ENCODE measurements at places on chromosomes 12 and 14.

DNA sequence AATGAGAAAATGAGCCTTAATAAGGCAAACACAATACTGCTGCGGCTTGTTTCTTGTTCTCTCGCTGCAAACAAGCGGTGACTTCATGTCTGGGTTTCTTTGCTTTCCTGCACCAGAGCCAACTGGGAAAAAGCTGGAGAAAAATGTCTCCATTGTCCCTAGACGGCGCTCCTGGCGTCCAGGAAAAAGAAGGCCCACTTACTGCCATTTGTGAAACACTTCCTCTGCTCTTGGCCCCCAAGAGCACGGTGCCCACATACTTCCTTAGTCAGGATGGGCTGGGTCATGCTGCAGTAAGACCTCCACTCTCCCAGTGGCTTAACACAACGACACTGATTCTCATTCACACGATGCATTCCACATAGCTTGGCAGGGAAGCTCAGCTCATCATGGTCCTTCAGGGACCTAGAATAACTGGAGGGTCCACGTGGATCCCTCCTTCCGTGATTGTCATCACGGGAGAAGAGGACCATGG, 86.0 kb upstream of the BCL11B start:
- DNase-seq = no peak

- no peak for DNase-seq
These were observed 55.9 kb downstream of the TMCC3 start for GRCh38 chr12:94594443-94594825.

GRCh38 chr12:85448548-85449139, 168.6 kb downstream of the ALX1 start:
- DNase-seq = no peak

DNA sequence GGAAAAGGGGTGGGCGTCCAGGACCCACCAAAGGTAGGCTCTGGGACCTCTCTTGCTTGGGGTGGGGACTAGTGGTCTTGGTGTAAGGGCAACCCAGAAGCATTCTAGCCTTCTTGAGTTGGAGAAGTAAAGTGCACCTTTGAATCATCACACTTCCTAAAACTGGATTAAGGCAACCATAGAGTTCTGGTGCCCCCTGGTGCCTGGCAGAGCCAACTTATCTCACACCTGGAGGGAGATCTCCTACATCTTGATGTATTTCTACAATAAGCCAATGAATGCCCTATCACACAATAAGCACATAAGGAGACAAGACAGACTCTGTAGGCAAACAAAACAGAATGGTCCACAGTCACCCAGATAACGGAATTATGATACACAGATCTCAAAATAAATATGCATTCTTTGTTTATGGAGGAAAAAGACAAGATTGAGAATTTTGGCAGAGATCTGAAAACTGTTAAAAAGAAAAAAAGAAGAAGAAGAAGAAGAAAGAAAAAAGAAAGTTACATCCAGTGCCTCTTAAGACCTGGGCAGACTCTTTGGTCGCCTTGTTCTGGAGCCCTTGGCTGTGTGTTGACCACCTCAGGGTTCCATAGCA, 95.9 kb upstream of the PPP2R5C start:
- peak; percentile 24 for DNase-seq

DNA sequence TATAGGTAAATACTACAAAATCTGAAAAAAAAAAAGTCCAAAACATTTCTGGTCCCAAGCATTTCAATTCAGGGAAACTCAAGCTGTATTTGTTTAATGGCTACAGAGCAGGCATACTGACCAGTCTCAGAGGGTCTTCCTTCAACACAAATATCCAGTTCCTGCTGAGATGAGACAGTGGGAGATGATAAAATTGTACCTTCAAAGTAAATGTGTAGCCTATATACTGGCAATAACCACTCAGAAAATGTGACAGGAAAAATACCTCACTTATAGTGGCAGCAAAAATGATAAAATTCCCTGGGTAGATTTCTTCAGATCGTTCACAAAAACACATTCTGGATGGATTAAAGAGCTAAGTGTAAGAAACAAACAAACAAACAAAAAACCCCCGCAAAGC, 102.0 kb upstream of the FUT8 start:
- no peak for DNase-seq

GRCh38 chr12:109731806-109732205, 18.2 kb downstream of the FAM222A start:
- DNase-seq = no peak

GRCh38 chr12:54058128-54058768, 4.6 kb downstream of the HOXC4 start:
- no peak for DNase-seq

DNA sequence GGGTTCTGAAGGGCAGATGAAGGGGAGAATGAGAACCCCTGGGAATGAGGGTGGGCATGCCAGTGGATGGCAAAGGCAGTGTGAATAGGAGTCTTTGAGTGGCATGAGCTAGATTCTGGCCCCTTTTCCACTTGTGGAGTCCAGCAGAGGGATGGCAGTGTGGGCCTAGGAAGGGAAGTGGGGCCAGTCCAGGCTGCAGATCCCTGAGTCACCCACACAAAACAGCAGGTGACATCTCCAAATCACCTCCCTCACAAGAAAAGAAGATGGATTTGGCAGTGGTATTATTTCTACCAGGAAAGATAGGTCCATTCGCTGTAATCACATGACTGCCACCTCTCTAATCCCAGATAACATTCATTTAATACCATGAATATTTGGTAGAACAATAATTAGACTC, 151.3 kb downstream of the TTC7B start:
- no peak for DNase-seq

DNA sequence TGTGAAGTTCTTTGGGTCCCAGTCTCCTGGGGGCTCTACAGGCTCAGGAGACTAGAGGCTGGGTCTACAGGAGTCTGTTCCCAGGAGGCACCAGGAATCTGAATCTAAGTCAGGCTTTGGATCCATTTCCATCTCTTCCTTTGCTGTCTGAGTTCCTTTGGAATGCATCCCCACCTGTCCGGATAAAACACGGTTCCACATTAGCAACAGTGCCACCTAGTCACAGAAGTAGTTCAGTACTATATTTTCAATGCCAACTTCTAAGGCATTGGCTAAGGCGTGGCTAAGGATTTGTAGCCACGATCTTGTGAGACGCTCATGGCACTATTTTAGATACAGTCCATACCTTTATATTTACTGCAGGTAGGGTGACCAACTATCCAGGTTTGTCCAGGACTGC, 15.1 kb downstream of the ZC2HC1C start:
- no peak for DNase-seq

- no peak for DNase-seq
These were observed 268.3 kb upstream of the CPNE8 start for GRCh38 chr12:39173726-39174125.

DNA sequence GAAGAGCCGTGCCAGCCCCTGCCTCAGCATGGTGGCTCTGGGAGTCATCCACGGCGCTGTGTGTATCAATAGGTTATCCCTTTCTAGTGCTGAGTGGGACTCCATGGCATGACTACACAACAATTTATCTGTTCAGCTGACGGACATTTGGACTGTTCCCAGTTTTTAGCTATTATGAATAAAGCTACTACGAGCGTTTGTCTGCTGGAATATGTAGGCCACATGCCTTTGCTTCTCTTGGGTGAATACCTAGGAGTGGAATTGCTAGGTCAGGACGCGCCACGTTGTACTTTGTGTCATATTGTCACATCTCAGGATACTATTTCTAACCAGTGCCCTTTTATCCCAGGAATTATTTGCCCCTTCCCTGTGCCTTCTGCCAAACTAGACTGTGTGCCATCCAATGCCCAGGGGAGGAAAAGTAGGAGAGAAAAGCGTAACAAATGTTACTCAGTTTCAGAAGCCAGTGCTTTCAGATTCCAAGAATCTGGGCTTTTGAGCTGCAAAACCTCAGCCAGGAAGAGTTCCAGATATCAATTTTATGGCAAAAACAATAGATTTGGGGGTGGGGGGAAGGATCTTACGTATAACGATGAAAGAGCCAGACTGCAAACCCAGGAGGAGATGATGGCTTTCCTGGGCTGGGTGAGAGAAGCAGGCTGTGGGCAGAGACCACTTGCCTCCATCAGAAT, 62.5 kb upstream of the NCOR2 start:
- DNase-seq = no peak

GRCh38 chr14:44149597-44149996, 357.5 kb downstream of the FSCB start:
- no peak for DNase-seq

GRCh38 chr12:118611295-118611694, 234.9 kb downstream of the SUDS3 start:
- DNase-seq = no peak

DNA sequence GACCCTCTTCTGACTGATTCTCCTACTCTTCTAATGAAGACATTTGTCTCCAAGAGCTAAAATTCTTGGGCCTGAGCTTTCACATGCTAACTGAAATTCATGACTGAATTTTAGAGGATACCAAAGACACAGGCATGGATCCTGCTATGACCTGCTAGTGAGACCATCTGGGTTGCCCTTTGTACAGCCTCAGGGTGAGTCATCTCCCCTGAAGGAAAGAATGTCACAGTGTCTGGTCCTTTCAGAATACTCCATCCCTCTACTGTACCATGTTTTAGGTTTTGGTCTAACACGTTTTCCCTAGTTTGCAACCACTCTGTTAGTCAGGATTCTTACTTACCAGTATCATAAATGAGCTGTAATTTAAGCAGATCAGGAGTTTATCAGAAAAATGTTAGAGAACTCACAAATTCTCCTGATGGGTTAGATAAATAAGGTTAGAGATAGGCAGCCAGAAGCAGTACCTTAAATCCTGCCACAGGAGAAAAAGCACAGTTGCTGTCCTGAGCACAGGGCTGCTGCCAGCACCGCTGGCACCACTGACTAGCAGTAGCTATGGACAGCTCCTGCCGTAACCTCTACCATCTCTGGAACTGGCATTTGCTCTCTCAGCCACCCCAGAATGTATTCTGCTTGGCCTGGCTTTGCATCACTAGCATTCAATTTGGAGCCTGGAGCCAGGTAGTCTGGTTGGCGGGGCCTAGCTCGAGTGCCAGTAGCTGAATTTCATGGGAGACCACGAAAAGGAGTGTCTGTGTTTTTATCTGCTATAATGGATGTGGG, 127.6 kb downstream of the ANO6 start:
- DNase-seq = no peak

DNA sequence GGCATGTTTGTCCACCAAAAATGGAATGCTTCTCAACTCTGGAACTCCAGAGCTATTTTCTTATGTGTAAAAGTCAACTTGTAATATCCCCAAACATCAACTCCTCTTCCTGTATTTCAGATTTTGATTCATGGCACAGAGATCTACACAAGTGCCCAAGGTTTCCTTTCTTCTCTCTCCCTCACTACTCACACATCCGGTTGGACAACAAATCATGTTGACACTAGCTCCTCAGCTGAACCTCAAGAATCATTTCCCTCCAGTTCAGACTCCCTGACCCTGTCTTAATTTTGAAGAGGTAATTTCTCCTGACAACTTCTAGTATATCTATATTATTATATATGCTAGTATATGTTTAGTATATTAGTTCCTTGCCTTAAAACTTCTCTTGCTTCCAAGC, 485.4 kb upstream of the CCDC196 start:
- DNase-seq = no peak

DNA sequence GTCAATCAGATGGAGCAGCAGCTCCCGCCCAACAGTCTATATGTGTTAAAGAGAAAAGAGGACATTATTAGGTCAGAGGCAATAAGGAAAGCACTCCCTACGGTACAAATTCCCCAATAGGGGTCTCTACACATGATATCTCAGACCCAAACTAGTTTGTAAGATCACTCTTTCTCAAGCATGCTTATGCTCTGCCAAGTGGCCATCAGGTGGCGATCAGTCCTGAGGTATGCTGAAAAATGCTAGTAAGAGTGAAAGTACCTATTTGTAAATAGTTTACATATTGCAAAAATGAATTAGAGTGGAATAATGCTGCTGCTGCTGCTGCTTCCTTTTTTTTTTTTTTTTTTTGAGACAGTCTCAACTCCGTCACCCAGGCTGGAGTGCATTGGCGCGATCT, 61.0 kb downstream of the CPM start:
- no peak for DNase-seq

GRCh38 chr14:84112589-84112988, 1417.4 kb upstream of the FLRT2 start:
- no peak for DNase-seq

- no peak for DNase-seq
These were observed 98.5 kb downstream of the PHLDA1 start for GRCh38 chr12:75933101-75933500.

GRCh38 chr12:13126494-13126893, 23.0 kb upstream of the GSG1 start:
- no peak for DNase-seq

DNA sequence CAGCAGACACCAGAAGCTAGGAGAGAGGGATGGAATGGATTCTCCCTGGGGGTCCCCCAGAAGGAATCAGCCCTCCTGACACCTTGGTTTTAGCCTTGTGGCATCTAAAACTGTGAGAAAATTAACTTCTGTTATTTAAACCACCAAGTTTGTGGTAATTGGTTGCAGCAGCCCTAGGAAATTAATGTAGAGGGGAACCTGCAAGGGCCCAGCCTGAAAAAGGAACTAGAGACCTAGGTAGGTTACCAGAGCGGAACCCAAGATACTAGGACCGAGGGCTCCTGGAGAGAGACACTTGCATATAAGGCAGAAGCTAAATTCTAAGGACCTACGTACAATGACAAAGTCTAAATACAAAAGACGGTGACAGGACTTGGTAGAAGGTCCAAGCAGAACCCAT, 8.1 kb upstream of the DENND5B start:
- DNase-seq = no peak

GRCh38 chr14:91947475-91948184, at the start of gene FBLN5:
Gene FBLN5 (minus strand): TSS chr14:91947694. CDS start chr14:91947229, 465 bp downstream.
- peak; percentile 12 for DNase-seq

DNA sequence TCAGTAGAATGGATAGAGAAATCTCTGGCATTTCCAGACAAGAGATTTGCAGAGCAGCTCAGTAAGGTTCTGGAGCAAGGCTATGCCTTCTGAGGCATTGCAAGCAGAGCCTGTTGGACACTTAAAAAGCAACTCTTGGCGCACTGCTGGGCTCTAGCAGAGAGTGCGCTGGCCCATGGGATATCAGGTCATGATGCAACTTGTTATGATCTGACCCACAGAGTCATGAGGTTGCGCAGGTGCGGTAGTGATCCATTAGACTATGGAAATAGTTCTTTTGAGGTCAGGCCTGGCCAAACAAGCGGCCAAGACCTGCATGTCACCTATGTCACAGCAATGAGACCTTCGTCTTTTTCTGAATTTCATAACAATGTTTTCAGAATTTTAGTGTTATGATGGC, 168.6 kb downstream of the TMTC3 start:
- DNase-seq = no peak

- DNase-seq = no peak
These were observed 26.5 kb downstream of the RAD51B start for GRCh38 chr14:67846029-67846610.

DNA sequence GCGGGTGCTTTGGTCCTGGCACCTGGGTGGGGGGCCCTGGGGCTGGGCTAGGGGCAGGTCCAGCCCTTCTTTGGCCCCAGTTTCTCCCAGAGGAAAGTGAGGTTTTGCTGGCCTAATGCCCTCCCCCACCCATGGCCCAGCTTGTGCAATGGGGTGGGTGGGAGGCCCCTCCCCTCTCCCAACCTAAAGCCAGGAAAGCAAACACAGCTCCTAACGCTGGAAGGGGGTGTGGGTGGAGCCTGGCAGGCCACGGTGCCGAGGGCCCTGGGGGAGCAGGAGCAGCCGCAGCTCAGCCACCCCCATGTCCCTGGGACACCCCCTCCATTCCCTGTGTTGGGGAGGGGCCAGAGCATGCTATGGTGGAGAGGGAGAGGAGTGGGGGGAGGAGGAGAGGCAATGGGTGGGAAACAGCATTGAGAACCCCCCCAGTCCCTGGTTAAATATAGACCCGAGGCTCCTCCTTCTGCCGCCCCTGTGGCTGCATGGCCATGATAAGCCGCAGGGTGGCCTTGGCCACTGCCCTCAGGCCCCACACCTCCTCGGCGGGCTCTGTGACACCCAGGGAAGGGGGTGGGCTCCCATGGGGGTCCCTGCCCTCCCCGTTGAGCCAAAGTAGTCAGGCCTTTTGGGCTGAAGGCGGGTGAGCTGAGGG, 4.7 kb downstream of the EXOC3L4 start:
- no peak for DNase-seq

All from naive thymus-derived CD4-positive, alpha-beta T cell (primary cell).